Renal cortex interstitium (tissue), 15 donors: ENCODE measurements at places on chromosomes 3 and 15. TPM values are rescaled to one million over a fixed set of nuclear protein-coding genes. Genes with fewer than 3 reads are reported as not detected.

DPPA2 gene
- 0.92 TPM for polyA plus RNA-seq

GRCh38 chr3:119235151-119235550 is 5.5 kb downstream of the B4GALT4 start:
- no peak for DNase-seq

STAC gene
- polyA plus RNA-seq: 11.1 TPM

DNA sequence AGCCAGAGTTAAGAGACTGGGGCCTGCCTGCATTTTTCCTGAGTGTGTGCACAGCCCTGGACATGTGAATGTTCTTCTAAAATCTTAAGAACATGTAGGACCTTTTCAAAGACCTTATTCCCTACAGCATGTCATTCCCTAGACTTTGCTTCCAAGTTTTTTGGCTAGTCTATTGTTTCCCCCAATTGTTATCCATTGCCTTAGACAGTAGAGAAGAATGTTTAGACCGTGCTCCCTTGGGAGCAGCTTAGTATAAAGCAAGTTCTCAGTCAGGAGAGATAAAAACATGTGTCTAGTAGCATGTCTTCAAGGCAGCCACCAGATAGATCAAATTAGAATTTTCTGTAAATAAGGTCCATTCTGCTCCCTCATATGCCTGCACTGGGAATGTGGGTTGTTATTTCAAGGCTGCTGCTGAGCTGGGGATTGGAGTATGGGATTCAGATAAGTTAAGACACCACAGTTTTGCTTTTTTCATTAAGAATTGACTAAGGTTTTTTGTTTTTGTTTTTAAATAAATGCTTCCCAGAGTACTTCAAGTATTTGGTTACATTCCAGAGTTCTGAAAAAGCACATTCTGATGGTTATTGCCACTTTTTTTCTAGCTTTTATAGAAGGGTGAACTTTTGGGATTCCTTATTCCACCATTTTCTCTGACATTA is 246.7 kb downstream of the RORA start:
- DNase-seq: no peak

- DNase-seq: no peak
These were observed 5.0 kb downstream of the MITF start for GRCh38 chr3:69743975-69744906.

TRH gene
- polyA plus RNA-seq: 0.16 TPM

GRCh38 chr3:7306901-7307300 is 446.0 kb downstream of the GRM7 start:
- no peak for DNase-seq

ERC2 gene
- 3.3 TPM for polyA plus RNA-seq

GRCh38 chr3:31980530-31981205 is 394 bp downstream of the OSBPL10 start:
- no peak for DNase-seq

DNA sequence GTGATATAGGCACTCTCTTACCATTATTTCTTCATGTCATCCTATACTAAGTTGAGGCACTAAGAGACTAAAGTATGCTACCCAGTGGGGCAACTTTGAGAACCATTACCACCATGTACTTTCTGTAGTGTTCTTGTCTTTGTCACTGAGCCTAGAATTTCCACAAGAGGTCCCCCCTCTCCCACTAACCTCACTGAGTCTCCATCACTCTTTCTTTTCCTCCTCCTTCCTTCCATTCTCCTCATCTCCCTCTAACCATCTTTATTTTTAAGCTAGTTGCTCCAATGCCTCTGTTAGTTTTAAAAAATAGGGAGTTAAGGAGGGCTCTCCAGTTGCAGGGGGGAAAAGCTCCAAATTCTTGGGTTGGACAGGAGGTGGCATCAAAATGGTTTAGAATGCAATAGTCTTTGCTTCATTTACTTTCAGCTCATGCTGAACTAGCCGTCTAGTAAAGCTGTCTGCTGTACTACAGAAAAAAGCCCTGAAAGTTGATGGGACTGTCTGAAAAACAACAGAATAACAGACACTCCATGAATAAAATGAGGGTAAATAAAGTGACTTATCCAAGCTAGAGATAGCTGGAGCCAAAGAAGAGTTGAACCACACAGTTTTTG is 85.1 kb upstream of the MYRIP start:
- DNase-seq: no peak

DNA sequence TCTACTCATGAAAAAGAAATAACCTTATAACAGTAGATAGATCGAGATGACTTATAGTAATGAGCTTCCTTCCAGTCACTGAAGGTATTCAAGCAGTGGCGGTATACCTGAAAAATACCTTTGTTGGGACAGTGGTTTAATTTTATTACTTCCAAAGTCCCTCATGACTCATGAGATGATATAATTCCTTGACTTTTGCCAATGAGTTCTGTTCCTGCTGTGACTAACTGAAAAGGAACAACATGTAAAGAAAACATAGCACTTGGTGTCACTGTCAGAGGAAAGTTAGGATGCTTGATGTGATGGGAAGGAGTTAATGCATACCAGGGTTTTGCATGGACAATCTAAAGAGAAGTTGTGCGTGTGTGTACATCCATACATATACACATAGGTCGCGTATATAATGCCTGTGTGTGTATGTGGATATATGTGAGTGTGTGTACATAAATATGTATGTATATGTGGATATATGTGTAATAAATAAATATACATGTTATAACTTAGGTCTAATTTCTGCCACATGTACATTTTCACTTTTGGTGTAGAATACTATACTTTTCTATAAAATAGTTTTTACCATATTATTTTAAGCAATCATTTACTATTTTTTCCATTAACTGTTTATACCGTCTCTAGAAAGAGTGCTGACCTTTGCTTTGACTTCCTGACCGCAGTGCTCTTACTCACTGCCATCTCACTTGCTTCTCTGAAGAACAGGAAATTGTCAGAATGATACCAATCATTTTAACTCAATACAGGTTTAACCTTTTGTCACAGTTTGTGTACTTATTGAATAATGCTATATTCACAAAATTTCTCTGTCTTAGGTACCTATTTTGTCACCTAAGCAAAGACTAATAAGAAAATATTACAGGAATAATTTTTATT is 12.6 kb upstream of the PAK2 start:
- no peak for DNase-seq

GRCh38 chr3:173826416-173826815 is 428.9 kb downstream of the NLGN1 start:
- DNase-seq: no peak

ARHGAP11A gene
- 38.9 TPM for polyA plus RNA-seq

- DNase-seq: no peak
These were observed 7.8 kb downstream of the CCR5AS start for GRCh38 chr3:46399098-46399497.

MOBP gene
- 0.36 TPM for polyA plus RNA-seq
